ENCODE measurements at places on chromosomes 4 and X.

GRCh38 chr4:117699595-117699994, 334.7 kb upstream of the NDST3 start:
- DNase-seq, result no peak

- no peak for DNase-seq
Measured at GRCh38 chr4:31702326-31702725, 982.2 kb downstream of the PCDH7 start.

GRCh38 chr4:178080312-178080711, 638.1 kb upstream of the AGA start:
- no peak for DNase-seq

DNA sequence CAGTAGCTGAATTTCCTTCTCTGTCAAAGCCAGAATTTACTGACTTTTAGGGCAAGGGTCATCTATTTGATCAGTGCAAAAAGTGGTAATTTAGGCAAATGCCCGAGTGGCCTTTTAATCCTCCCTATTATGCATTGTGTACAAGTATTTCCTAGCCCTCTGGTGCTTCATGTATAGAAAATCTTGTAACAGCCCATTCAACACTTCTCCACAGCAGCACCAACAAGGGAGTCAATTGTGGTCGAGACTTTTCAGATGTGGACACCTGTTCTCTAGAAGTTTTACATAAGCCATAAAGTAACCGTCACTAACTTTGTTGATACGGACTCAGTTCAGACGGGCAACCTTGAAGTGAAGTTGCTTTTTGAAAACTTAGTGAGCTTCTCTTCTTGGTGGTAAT, 50.9 kb upstream of the FHDC1 start:
- DNase-seq, result no peak

GRCh38 chrX:68985135-68985755, 156.4 kb downstream of the EFNB1 start:
- no peak for DNase-seq

DNA sequence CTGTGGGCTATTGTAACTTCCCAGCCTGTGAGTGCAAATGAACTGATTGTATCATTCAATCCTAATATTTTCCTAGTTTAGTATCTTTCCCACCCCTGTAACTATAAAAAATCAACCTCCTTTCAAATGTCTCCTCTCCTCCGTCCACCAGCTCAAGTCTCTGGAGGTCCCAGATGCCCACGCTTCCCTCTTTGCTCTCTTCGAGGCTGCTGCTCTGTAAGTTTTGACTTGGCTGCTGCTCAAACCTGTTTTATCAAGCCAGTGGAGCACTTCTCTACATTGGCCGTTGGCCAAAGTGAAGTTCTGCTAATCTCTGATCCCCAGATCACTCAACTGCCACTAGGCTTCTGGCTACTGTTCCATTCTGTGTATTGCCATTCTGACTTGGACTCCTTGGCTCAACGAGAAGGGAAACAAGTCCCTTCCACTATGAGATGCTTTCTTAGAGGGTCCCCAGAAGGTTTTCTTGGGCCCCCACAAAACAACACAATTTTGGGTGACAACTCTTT, 60.7 kb upstream of the RAPGEF2 start:
- no peak for DNase-seq

GRCh38 chr4:8289151-8289750, 19.7 kb downstream of the HTRA3 start:
- no peak for DNase-seq

GRCh38 chr4:161314371-161314770, 849.4 kb downstream of the FSTL5 start:
- DNase-seq, result no peak

DNA sequence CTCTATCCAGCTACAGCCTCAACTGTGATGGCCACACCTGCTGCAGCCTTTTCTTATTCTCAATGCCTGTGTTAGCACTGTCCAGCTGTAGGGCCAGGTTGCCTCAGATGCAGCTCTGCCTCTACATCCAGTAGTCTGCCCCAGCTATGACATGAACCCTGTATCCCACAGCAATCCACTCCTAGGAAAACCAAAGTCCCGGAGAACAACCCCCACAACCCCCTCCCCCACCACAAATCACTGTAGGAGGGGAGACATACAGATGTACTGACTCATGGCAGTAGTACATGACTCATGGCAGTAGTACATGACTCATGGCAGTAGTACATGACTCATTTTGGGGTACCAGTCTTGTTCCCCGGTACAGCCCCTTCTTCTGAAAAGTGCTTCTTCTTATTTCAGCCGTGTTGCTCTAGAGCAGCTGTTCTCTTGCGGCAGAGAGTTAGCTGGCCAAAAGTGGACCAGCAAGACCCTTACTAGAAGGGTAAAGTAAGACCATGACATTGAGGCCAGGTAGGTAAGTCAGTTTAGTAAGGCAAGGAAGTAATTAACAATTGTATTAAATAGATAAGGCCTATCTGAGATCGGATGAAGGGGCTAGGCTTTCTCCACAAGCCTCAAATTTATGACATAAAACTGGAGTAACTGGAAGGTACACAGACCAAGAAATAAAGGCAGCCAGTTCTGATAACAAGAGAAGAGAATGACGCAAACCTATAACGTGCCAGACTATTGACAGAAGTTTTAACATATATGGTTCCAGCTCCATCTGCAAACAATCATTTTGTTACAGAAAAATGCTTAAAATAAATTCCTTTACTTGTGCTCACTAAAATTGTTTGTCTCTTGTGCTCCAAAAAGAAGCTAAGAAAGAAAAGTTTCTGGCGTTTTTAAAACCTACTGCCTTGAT, 221.4 kb downstream of the TACR3 start:
- DNase-seq, result no peak

DNA sequence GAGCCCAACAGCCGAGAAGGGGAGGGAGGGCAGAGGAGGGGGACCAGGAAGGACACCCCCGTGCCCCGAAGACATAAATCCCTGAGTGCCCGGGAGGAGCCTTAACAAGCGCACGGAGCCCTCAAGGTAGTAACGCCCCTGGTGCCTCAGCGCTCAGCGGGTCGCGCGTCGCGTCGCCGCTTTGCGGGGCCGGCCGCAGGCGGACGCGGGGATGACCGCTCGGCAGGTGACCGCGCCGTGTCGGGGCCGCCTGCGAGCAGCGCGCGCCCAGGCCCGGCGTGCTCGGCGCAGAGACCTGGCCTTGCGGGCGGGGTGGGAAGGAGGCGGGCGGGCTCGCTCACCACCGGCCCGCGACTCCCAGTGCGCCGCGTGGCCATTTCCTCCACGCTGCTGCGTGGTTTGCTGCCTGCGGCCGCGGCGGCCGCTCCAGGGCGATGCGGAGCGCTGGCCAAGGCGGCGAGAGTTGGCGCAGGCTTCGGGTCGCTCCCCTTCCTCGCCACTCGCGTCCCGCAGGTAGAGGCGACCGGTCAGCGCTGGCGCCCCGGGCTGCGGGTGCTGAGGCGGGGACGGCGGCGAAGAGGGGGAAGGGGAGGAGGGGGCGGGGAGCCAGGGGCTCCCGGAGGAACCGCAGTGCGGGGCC, 632 bp downstream of the CCSER1 start:
- DNase-seq, result no peak

GRCh38 chr4:73406548-73406875, 2.4 kb downstream of the ALB start:
- no peak for DNase-seq

DNA sequence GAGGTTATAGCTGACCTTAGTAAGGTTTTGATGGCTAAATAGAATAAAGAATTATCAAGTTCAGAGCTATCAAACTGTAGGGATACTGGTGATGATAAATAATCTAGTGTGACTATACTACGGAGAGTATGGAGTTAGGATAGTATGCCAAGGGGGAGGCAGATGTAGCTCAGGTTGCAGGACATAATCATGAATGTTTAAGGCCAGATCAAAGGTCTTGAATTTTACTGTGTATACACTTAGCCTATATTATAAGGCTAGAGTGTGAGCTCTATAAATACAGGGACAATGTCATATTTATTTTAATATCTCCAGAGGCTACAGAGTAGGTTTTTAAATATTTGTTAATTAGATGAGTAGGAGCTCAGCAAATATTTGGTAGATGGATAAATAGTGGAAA, 131.1 kb upstream of the STIM2 start:
- no peak for DNase-seq

GRCh38 chr4:143668930-143669552, 31.4 kb downstream of the FREM3 start:
- DNase-seq, result no peak

GRCh38 chrX:19715711-19716638, 171.4 kb downstream of the SH3KBP1 start:
- DNase-seq, result no peak

DNA sequence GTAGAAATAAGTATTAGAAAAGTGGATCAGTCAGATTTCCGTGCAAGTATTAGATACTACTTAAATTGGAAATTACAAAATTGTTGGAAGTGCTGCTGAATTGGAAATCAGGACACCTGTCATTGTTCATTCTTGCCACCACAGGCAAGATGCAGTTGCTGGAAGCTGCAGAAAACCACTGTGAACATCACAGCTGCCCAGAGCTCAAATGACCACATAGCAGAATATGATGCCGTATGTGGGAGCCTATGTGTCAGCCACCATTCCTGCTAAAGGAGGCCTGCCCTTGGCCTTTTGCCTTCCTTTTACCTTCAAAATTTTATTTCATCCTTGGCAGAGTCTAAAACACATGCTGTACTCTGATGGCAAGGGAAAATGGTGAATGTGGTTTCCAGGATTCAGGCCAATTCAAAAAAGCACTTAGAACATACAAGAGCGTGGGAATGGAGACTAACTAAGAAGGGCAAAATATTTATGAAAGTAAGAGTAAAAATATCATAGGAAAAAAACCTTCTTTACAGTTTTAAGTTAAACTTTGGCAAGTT, 1005.5 kb upstream of the GRID2 start:
- DNase-seq, result no peak

DNA sequence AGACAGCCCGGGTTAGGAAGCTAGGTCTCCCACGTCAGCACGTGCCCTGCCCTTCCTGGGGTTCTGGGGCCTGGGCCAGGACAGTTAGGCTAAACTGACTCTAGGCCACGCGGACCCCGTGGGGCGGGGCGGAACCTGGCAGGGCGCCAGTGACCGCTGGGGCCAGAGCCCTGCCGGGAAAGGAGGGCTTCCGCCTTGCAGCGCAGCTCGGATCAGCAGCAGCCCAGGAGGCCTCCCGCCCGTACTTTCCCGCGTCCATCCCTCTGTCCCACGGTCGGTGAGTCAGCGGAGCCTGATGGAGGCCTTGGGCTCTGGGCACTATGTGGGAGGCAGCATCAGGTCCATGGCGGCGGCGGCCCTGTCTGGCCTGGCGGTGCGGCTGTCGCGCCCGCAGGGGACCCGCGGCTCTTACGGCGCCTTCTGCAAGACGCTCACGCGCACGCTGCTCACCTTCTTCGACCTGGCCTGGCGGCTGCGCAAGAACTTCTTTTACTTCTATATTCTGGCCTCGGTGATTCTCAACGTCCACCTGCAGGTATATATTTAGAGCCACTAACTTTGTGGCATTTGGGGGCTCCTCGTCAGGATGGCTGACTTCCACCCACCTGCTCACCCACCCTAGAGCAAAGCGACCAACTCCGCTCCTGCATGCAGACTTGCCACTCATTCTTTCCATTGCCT, at the start of gene SMIM10:
TSS of gene SMIM10 (plus strand) at position 191 of the 681 bp plus-strand sequence. CDS start at position 296, 105 bp downstream.
- DNase-seq, result peak; percentile 22

- no peak for DNase-seq
Measured at GRCh38 chr4:105620640-105621323, 68.4 kb downstream of the ARHGEF38 start.

GRCh38 chr4:81460191-81460701, 11.5 kb downstream of the RASGEF1B start:
- DNase-seq, result no peak
